ENCODE measurements at places on chromosomes 4 and X.

- no peak for DNase-seq
Measured at GRCh38 chr4:71586087-71586763, 197.7 kb downstream of the GC start.

DNA sequence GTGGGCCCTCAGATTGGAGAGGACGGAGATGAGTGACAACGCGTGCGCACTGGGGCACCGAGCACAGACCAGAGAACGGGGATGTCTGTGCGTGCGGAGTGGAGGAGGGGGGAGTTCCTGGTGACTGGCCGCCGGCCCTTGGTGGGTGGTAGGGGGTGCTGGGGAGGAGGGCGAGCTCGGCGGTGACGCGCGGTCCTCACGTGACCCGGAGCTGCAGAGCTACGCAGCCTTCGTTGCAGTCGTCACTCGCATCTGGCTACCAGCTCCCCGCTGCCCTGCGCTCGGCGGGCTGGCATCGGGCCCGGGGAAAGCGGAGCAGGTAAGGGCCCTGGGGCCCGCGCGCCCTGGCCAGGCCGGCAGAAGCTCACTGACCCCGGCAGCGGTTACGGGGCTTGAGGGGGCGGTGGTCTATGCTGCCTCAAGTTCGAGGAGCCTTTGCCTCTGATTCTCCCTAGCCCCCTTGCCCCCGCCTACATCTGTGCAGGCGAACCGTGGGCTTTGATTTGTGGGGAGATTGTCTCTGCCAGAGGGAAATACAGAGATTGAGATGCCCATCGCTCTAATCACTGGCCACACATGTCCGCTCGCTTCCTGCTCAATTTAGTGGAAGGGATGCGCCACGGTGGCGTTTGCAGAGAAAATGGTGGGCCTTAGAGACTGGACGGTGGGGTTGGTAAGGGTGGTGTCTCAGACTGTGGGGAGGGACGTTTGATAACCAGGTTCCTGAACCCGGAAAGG lies at the start of gene ARMCX4:
Gene ARMCX4 (plus strand): TSS at position 245 of the 738 bp plus-strand sequence. CDS start 3,134 bp downstream, outside the sequence.
- DNase-seq, result peak; percentile 7

DNA sequence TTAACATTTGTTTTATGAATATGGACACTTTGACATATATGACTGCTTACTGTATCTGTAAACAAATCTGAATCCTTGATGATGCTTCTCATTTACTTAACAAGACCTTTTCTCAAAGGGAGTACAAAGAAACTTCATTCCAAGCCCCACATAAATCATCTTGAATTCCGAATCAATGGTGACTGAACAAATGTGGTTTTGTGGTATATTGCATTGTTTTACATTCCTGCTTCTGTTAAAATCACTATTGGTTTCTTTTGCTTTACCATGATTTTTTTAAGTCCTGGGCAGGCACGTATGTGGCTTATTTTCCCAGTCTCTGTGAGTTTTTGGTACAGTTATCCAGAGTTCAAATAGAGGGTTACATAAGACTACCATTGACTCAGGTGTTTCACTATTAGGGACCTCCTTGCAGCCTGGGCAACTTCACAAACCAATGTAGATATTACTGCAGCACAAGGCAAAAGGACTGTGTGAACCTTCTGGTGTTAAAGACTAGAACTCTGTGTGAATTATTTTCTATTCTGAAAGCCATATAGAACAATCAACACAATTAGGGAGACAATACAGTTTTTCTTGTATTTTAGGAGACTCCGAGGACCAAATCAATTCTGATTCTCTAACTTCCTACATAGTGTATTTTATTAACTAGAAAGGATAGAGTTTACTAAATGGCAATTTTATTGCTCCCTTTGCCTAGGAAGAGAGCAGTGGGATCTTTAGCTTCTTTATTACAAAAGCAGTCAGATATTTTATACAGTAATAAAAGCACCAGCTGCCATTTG lies 196.4 kb downstream of the GALNTL6 start:
- no peak for DNase-seq

- DNase-seq, result peak; percentile 22
Measured at GRCh38 chr4:15702941-15703403, at the start of gene BST1. BST1 (plus strand) TSS chr4:15703065; CDS start chr4:15703145, 80 bp downstream.

- DNase-seq, result no peak
Measured at GRCh38 chr4:151688003-151688784, 72.6 kb downstream of the GATB start.

DNA sequence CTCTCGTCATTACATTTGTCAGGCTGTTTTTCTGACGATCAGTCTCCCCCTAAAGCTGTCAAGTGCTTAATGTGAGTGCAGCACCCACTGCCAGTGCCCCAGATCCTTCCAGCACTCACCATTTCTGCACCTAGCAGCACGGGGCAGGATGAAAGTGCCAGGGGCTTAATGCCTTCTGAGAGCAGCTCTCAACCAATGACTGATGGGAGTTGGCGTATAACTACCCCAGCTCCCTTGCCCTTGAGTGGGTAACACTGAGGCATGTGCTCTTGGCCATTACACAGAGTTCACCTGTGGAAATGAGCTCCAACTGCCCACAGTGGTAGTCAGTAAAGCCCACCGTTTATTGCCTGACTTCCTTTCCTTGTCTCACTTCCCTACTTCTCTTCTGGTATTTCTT lies 226.2 kb upstream of the BCOR start:
- no peak for DNase-seq

- DNase-seq, result no peak
Measured at GRCh38 chr4:6359536-6360308, 90.1 kb downstream of the WFS1 start.

- DNase-seq, result no peak
Measured at GRCh38 chrX:54171527-54172250, 11.4 kb downstream of the FAM120C start.
